ENCODE measurements at places on chromosomes 7 and 10. TPM values are rescaled to one million over a fixed set of nuclear protein-coding genes. Genes with fewer than 3 reads are reported as not detected.

The STOX1 gene
- 0.22 TPM for total RNA-seq

GRCh38 chr10:128476845-128477244 is 350.6 kb upstream of the MKI67 start:
- H3K36me3 ChIP-seq: no peaks in the 10 kb centered on the region
- DNase-seq: no peak
- no peak overlapping the region for H3K27ac ChIP-seq
- no peak overlapping the region for H3K4me3 ChIP-seq

- H3K4me1 ChIP-seq: no peaks in the 10 kb centered on the region
- DNase-seq: no peak
- peaks cover 1% of the 10 kb centered on the region for H3K27me3 ChIP-seq
- no peak overlapping the region for H3K4me3 ChIP-seq
Observed at GRCh38 chr7:108613147-108613948, 43.7 kb downstream of the DNAJB9 start.

- H3K4me3 ChIP-seq: no peak overlapping the region
- no peak overlapping the region for H3K27ac ChIP-seq
- DNase-seq: no peak
- H3K4me1 ChIP-seq: no peaks in the 10 kb centered on the region
- H3K27me3 ChIP-seq: peaks cover 6% of the 10 kb centered on the region
- no peaks in the 10 kb centered on the region for H3K36me3 ChIP-seq
Observed at GRCh38 chr7:45638916-45639315, 64.7 kb downstream of the ADCY1 start.
